ENCODE measurements at places on chromosomes 6 and 20.

DNA sequence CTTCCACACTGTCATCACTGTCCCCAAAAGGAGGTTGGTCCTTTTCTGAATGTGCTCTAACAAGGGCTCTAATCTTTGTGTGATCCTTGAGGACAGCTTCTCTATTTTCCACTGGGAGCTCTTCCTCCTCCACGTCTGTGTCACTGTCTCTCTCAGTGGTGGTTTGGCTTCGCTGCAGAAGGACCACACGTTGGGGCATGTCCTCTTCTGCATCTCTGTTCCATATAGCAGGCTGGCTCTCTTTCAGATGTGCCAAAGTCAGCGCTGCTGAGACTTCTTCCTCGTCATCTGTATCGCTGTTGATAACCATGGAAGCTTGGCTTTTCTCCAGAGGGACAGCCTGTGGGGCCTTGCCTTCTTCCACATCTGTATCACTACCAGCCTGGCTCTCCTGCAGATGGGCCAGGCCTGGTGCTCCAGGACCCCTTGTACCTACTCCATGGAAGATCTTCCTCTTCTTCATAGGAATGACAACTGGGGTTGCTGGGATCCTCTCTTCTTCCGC is 4.6 kb downstream of the MDC1 start:
- no peak for DNase-seq

DNA sequence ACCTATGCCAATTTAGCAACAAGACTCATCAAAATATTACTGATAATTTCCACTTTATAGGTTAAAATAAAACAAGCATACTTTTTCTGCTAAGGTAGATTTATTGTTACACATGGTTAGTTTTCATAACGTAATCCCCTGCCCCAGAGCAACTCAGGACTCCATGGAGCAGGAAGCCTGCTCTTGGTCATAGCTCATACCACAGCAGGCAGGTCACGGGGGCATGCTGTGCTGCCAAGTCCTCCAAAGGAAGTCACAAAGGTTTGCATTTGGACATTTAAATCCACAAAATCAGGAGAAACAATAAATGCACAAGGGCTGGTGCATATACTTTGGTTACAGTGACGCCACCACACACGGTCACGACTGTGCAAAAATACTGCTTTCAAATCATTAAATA is 12.5 kb downstream of the GZF1 start:
- DNase-seq = no peak

GRCh38 chr6:109059571-109060021 is 35.0 kb downstream of the SESN1 start:
- no peak for DNase-seq

- DNase-seq = no peak
Measured at GRCh38 chr6:107488174-107488874, 1.6 kb upstream of the SOBP start.

GRCh38 chr6:99019381-99019780 is 71.6 kb upstream of the FBXL4 start:
- DNase-seq = no peak

- DNase-seq = no peak
Measured at GRCh38 chr6:39517756-39518155, 195.3 kb upstream of the KCNK16 start.

GRCh38 chr20:36167902-36168503 is 13.5 kb downstream of the EPB41L1 start:
- no peak for DNase-seq

- no peak for DNase-seq
Measured at GRCh38 chr6:105616521-105616920, 213.6 kb upstream of the PREP start.

GRCh38 chr6:31874836-31875572 is 3.8 kb downstream of the SLC44A4 start:
- DNase-seq = no peak

GRCh38 chr20:16292226-16292880 is 280.9 kb downstream of the KIF16B start:
- DNase-seq = no peak

GRCh38 chr6:7138921-7139358 is 31.2 kb downstream of the RREB1 start:
- DNase-seq = peak; percentile 77

- no peak for DNase-seq
Measured at GRCh38 chr6:96532399-96532798, 10.8 kb downstream of the UFL1 start.

DNA sequence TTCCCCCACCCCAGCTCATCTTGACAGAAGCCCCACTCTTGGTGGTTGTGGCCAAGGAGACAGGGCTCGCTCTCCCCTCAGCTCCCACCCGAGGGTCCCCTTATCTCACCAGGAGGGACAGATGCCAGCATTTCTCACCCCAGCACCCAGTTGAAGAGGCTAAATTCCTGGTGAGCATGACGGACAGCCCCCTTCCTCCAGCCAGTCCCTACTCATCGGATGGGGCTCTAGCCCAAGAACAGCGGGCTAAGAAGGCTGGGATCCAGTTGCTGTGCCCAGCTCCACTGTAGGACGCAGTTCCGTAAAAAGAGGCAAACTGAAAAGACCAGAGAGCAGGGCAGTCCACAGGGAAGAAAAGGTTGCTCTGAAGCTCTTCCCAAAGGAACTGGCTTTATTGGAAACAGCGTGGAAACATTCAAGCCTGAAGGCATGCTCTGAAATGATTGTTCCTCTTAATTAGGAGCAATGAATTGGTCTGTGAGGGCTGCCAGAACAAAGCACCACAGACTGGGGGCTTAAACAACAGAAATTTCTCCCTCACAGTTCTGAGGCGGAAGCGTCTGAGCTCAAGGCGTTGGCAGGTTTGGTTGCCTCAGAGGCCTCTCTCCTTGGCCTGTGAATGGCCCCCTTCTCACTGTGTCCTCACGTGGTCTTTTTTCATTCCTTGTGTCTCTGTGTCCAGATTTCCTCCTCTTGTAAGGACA is 17.9 kb upstream of the KIF25 start:
- no peak for DNase-seq

DNA sequence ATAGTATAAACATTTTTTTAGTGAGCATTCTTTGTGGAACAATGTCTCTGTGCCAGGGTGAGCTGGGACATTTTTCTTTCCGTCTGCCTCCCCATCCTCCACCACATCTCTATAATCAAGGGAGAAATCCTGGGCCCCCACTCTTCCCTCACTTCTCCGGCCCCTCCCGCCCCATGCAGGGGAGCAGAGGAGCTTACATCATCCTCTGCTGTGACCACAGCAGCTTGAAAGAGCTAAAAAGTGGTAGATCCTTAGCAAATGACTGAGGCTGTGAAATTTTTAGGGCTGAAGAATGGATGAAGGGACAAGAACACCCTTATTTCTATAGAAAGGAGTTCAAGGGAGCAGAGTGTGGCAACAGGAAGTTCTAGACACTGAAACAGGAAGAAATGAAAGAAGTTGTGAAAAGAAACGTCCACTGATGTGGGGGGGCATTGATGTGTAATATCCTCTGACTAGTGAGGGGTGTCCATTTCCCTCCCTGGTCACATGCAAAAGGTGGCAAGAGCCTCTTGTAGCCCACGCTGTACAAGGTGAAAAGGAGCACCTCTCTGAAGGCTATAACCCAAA is 380.3 kb upstream of the JARID2 start:
- DNase-seq = peak; percentile 50

DNA sequence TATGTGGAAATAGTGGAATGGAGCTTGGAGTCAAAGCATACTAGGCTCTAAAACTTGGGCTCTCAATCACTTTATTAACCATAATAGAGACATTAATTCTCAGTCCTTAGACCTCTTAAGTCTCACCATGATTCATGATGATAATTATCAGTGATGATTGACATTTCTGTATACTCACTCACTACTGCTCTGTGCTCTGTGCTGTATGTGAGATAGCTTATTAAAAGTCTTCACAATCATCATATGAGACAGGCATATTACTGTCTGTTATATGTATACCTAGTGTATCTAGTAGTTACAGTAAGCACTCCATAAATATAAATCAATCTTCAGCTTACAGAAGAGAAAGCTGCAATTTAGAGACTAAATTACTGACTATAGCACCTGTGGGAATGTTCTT is 236.0 kb upstream of the JAG1 start:
- no peak for DNase-seq

DNA sequence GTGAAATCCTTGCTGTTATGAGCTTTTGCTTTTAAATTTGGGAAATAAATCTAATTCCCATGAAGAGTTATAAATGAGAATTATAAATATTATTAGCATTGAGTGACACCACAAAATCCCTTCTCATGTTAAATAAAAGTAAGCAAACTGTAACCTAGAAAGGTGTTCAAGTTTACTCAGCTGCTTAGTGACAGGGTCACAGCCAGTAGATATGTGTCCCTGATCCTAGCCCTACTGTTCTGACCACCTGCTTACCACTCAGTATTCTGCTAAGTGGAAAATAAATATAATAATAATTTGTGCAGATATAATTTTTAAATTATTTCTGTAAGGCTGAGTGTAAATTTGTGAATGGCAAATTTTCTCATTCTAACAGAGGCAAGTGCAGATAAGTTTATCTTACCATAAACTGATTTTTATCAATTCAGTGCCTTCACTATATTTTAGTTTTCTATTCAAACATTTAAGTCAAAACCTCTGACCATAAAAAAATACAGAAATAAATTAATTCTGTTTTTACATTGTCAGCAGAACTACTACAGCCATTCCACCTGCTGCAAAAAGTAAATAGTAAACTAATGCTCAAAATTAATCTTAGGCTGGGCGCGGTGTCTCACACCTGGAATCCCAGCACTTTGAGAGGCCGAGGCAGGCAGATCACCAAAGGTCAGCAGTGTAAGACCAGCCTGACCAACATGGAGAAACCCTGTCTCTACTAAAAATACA is 118.2 kb downstream of the TENT5A start:
- no peak for DNase-seq

DNA sequence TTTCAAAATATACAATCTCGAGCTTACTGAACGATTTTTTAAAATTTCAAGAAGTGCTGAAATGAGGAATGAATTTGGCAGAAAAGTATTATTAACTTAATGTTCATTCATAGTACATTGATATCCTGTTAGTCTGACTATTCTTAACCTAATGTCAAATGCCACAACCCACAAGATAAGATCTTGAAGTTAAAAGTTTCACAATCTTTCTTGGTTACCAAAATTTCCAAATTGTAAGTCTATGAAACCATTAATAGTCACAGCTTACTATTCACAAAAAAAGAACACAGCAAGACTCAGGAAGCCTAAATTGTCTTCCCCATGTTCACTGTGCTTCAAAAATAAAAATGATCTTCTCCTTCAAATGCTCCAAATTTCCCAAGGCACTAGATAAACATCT is 71.3 kb downstream of the HACE1 start:
- DNase-seq = no peak

DNA sequence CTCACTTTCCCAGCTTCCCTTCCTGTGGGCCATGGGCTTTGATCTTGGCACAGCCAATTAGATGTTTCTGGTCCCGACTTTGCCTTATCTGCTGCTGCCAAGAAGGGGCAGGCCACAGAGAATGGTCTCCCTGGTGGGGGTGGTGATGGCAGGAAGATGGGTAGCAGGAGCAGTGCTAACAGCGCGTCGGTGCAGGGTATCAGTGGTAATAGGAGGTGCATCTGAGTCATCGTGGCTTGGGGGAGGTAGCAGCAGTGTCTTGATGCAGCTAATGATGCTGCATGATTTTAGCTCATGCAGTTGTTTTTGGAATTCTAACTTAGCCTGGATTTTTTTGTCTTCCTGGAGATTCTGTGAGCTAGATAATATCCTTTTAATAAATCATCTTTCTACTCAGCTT is 18.9 kb upstream of the MAS1 start:
- no peak for DNase-seq

GRCh38 chr6:112927641-112928320 is 580.7 kb downstream of the RFPL4B start:
- no peak for DNase-seq

DNA sequence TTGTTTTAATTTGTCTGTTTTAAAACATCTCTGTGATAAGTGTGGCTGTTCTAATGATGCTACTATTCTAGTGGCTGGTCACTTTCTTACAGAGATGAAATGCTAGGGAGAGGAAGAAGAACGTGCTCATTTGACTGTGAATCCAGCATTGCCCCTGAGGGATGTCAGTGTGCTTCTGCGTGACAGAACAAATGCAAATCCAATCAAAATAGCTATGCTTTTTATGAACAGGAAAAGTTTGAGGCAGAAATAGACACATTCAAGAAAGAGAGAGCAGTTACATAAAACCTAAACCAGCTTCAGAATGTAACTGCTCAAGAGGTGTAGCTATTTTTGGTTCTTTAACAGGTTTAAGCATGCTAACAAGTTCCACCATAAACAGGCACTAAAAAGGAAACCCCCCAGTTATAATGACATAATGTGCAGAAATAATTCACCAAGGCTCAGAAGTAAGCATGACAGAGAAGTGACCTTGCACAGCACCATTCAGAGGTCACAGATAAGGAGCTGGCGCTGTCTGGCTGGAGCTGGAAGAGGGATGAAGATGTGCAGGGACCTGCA is 385.3 kb downstream of the EPM2A start:
- no peak for DNase-seq

DNA sequence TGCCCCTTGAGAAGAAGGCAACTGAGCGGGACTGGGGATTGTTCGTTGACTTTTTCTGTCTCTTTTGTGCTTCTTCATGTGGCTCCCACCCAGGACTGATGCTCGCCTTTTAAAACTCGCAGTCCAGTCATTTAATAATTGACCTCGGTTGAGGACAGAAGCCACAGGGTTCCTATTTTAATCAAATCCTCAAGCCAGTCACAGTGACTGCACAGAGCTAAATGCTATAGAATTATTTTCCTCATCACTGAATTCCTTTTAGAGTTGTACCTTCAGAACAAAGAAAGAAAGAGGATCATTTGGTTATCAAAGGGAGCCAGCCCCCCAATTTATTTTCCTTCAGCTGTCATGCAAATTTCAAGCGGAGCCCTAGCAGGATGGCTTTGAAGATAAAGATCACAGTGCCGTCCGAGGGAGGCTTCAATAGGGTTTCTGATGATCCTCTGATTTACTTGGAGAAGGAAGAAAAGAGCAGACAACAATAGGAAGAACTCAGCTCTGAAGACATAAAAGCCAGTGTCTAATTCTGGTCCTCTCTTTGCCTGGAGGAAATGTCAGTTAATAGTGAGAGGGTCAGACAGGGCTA is 186.6 kb downstream of the DOK5 start:
- DNase-seq = no peak

GRCh38 chr6:36333171-36333895 is 3.4 kb downstream of the BNIP5 start:
- DNase-seq = no peak

DNA sequence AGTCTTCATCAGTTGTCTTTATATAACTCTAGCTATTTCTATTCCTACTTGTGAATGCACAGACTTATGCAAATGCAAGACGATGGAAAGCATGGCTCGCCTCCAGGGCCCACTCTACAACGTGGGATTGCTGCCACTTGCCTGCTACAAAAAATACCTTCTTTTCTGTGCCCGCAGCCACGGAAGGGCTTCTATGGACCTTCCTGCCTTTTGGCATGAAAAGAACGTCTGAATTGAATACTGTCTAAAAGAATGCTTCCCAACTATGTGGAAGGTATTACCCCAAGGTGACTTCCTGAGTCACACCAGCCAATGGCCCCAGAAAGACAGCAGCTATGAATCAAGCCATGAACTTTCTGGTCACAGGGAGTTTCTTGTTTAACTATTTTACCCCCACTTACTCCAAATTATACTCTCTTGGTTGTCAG is 261.2 kb downstream of the HIVEP2 start:
- no peak for DNase-seq
